ENCODE measurements at places on chromosomes 1 and 21.

GRCh38 chr1:35860696-35861095 is 22.3 kb upstream of the AGO1 start:
- no peak for DNase-seq

- peak; percentile 12 for DNase-seq
Measured at GRCh38 chr1:88890791-88891317, 513 bp downstream of the GTF2B start.

DNA sequence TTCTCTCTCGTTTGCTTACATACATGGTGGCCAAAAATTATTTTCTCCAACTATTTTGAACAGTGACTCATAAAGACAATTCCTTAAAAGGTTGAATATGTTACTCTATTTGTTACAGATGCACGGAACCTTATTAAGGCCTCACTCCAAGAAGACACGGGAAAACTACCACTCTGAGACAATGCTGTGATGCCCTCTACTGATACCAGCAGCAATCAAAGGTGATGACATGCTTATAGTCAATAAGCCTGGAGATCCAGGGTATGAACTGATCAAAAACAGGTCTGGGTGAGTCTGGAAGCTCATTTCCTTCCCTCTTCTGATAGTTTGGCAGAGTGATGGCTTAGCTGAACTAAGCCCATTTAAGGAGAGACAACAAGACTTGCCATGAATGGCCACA is 563.0 kb downstream of the LRRIQ3 start:
- no peak for DNase-seq

DNA sequence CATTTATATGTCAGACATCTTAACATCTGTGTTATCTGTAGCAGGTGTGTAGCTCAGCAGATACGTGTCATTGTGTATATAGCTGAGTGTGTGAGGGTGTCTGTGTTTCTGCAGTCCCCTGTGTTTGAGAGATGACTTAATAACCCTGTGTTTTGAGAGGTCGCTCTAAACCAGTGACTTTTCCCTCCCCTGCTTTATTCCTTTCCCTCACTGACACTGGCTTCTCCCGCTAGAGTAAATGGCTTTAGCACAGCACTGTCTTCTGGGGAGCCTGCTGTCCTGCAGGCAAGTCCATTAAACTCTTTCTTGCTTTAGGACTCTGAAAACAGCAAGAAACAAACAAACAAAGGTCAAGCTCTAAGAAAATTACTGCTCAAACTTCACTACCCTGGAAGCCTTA is 53.0 kb downstream of the VANGL1 start:
- DNase-seq, result no peak

DNA sequence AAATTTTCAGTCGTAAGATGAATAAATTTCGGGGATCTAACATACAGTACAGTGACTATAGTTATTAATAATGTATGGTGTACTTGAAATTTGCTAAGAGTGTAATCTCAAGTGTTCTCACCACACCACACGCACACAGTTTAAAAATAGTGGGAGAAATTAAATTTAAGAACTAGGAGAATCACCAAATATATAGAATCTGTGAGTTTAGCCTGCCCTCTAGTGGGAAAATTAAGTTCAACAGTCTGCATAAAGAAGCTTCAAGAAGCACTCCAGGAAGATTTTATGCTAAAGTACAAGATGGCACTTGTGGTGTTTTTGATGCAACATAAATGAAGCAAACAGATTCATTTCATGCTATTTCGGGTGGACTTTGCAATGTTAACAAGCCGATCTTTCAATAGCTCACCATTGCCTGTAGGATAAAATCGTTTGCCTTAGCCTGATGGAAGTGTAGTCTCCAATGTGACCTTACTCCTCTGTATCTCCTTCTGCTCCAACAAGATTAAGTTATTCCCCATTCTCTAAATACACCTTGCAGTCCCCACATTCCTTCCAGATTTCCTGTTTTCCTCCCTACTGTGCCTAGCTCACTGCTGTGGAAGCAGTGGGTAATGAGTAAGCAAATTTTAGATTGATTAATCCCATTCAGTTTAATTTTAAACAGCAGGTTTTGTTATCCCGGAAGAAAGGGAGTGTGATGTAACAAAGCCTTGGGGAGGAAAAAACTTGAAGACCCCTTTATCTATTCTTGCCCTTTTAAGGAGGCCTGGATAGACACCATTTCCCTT is 8.7 kb upstream of the PIK3C2B start:
- no peak for DNase-seq

DNA sequence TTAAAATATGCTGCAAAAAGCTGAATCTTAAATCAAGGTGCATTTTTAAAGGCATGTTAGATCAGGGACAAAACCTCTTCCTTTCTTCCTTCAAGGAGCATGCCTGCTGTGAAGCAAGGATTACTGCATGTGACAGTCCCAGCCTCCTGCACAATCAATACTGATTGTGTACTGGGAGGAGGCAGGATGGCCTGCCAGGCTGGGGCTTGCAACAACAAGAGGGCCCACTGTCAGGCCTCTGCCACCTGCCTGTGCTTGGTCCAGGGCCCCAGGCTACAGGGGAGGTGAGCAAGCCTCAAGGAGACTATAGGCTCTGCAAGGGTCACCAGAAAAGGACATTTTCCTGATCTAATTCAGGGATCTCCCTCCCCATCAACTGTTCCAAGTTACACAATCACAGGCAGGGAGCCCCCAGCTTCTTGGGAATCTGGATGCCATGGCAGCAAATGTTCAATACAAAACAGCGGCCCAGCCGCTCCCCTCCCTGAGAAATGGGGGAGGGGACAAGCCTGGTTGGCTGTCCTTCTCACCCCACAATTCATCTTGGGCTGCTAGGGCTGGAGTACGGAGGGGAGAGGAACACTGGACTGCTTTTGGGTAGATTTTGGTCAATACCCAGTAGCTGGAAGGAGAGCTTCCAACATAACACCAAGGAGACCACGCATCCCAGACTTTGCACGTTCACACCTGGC is 76.7 kb downstream of the SSBP3 start:
- DNase-seq, result no peak

DNA sequence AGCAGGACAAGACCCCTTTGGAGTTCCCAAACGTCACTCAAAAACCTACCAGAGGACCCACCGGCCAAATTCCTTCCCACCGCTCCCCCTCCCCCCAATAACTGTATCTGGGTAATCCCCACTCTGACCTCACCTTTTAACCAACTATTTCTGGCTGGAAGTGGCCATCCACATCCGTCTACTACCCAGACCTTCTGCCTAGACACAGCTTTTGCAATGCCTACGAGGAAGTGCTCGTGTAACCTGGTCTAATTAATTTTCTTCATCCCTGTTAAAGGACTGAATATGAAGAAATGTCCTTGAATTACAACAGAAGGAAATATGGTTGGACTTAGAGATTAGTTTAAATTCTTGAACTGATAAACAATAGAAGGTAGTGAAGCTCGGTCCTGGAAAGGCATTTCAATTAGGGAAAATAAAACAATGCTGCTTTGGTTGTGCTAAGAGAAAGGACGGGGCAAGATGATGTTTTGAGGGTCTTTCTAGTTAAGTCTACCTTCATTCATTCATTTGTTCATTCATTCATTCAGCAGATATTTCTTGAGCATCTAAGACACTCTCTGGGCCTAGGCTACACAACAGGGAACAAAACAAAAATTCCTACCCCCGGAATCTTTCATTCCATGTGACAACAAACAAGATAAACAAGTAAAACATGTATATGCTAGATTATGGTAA is 18.8 kb downstream of the AVPR1B start:
- no peak for DNase-seq

DNA sequence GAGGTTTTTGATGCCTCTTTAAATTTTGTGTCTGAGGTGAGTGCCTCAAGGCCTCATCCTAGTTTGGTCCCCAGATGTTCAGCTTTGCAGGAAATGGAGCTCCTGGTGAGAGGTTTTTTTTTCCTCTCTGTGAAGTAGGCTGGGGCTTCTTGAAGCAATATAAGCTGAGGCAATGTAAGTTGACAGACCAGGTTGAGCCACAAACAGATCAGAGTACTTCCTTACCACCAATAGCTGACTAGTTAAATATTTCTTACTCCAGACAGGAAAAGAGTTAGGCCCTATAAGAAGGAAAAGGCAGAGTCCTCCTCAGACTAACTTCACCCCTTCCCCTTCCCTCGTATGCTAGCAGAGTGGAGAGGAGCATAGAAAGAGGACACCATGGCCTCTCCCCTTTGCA is 341.0 kb downstream of the LMO4 start:
- no peak for DNase-seq

DNA sequence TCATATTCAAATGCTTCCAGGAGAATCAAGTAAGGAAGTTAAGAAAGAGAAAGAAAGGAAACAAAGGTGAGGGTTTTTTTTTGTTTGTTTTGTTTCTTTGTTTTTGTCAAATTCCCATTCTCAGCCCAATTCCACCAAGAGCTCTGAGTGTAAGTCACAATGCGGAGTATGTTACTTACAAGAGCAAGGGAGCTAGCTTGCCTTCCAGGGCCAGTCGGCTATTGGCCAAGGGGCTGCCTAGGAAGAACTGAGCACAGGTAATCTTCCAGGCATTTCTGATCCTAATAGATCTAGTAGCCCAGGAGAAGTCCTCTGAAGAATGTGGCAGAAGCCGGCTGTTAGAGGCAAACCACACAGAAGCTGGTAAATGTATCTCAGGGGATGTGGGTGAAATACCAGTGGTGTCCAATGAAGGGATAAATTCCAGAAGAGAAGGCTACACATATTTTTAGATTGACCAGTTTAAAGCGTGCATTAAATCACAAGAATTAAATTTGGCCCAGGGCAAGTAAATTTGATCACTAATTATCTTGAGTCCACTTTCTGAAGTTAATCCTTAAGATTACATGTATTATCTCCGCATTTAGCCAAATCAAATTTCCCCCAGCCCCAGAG is 239.6 kb upstream of the ADAMTS5 start:
- no peak for DNase-seq

GRCh38 chr1:219806642-219807041 is 121.7 kb downstream of the SLC30A10 start:
- DNase-seq, result no peak

GRCh38 chr1:26946270-26946669 is 14.0 kb downstream of the KDF1 start:
- no peak for DNase-seq

DNA sequence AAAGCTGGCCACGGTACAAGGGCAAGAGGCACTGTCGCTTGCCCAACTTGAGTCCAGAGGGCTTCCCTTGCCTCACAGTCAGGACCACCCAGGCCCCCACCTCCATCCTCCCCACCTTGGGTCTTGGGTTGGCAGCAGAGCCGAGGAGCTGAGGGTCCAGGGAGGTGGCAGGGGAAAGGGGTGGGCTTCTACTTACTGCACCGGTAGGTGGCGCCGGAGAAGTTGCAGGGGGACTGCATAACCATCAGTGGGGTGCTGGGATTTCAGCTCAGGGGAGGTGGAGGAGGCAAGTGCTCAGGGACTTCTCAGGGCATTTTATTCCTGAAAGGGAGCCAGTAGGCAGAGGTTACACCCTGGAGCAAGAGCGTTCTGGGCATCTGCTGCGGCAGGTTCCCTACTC is 44.0 kb downstream of the TRIM62 start:
- DNase-seq, result no peak

DNA sequence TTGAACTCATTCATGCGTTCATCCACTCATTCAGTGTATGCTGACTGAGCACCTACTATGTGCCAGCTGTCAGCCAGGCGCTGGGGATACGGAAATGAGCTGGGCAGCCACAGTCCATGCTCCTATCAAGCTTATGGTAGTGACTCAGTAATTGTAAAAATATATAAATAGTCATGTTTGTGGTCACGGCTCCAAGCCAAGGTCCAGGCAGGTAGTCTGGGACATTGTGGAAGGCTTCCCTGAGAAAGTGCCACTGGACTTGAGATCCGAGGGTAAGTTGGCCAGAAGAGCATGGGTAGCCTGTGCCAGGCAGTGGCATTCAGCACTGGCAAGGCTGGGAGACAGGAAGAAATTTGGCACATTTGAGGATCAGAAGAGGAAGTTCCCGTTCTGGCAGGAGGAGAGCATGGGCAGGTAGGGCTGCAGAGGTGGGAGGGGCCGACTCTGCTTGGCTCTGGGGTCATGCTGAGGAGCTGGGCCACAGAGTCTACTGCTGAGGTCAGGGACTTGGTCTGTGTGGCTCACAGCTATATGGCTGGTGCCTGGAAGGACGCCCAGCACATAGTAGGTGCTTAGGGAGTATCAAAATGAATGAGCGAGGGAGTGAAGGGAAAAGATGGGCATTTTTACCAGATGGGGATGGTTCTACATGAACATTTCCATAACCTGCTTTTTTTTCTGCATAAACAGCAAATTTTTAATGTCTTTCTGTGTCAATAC is 6.9 kb downstream of the PTPRF start:
- no peak for DNase-seq

DNA sequence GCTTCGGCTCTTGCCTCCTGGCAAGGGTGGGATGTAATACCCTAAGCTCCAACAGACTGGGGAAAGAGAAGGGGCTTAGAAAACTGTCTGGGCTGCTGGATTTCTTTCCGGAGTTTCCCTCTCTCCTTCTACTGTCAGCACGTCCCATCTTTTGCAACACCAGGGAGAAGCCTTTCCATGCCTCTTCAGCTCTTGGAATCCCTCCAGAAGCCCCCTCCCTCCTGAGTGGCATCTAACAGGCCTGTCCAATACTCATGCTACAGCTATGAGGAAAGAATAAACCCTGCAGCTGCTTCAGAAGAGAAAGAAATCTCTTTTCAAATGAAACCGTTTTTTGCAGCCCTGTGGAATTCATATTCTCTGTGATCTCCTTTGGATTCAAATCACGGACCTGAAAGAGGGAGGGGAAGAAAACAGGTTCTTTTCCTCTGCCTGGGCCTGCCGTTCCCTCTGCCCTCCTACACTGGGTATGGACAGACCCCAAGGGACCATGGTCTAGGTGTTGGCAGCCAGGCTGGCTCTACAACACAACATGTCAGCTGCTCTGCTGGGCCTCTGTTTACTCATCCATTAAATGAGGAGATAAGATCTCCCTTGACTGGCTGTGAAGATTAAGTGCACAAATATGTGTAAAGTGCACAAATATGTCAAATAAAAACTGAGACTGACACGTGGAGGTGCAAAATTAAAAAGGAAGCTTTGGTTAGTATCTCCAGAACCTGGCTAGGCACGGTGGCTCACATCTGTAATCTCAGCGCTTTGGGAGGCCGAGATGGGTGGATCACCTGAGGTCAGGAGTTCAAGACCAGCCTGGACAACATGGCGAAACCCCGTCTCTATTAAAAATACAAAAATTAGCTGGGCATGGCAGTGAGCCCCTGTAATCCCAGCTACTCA is 6.0 kb upstream of the CAPN2 start:
- no peak for DNase-seq

DNA sequence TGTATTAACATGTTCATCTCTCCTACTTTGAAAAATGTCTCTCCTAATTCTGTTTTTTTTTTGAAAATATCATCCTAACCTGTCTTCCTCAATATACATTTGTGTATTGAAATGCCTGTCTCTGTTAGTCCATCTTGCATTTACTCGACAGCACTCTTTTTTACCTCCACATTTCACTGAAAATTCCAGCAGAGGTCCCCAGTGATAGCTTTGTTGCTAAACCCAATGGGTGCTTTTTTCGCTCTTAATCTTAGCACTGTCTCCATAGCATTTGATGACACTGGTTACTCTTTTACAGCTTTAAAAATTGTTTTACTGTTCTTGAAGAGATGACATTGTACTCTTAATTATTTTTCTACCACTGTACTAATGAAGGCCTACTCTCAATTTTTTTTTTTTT is 10.8 kb downstream of the OSBPL9 start:
- peak; percentile 34 for DNase-seq

GRCh38 chr1:247008406-247008799 is 546 bp upstream of the ZNF695 start:
- DNase-seq, result no peak
